Upper lobe of left lung (tissue), 6 donors: ENCODE measurements at places on chromosomes 1 and 21. TPM values are rescaled to one million over a fixed set of nuclear protein-coding genes. Genes with fewer than 3 reads are reported as not detected.

DNA sequence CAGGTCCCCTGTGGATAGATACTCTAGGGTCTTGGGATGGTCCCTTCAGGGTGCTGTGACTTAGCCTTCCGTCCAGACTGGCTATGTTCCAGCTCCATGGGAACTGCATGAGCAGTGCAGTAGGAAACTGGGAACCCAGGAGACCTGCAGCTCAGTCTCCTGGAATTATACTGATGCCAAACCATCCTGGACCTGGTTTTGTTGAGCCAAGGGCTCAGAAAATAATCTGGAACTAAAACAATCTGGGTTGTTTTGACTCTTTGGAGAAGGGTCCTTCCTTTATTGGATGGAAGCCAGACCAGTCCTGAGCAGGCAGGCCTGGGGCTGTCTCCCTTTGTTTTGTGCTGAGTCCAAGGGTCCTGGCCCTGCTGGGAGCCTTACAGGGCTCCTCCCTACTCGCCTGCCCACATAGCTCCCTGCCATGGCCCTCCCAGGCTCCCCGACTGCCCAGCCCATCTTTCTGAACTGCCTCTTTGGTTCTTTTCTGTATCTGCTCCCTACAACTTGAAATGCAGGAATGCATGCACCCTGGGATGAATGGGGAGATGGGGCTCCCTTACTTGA, 1.2 kb downstream of the IPO13 start:
- no peak for DNase-seq

IL12RB2 gene
- 0.46 TPM for total RNA-seq

GRCh38 chr1:208235356-208235981, 8.7 kb downstream of the PLXNA2 start:
- DNase-seq: no peak

- DNase-seq: peak; percentile 67
Observed at GRCh38 chr1:9149837-9150581, 21.1 kb upstream of the GPR157 start.

DNA sequence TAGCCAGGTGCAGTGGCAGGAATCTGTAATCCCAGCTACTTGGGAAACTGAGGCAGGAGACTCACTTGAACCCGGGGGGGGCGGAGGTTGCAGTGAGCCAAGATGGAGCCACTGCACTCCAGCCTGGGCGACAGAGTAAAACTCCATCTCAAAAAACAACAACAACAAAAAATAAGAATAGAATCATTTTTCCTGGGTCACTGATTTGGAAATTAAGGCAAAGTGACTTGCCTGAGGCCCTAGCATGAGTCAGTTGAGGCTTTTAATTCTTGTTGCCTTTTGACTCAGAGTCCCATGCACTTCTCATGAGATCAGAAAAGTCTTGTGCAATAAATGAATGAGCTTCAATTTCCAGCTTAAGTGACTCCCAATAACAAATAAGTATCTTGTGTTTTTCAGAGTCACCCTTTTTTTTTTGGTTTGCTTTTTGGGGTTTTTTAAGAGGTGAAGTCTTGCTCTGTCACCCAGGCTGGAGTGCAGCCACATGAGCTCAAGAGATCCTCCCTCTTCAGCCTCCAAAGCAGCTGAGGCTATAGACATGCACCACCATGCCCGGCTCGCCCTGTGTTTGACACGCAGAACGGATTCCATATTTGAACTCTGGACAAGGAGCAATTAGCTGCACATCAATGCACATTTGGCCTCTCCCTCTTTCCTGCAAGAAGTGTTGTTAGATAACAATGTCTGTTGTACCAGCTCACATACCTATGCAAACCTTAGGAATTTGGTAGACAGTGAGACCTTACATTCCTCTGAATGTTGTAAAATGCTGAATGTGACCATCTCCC, 3.4 kb upstream of the PLEKHM2 start:
- DNase-seq: no peak

GRCh38 chr21:38725196-38726157, 80.3 kb upstream of the ETS2 start:
- DNase-seq: no peak

DNA sequence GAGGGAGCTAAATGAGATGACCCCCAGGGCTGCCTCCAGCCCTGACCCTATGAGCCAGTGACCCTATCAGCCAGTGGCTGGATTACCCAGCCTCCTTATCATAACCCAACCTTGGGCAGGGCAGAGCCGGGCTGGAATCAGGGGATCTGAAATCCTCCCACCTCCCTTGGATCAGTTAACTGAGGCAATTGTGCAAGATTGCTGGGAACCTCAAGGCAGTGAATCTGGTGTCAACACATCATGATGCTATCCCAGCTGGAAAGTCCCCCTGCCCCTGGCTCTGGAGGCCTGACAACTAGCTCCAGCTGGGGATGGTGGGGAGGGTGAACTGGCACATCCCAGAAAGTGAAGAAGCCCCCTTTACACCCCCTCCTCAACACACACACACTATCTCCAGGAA, 6.4 kb upstream of the TSPAN1 start:
- no peak for DNase-seq

DNA sequence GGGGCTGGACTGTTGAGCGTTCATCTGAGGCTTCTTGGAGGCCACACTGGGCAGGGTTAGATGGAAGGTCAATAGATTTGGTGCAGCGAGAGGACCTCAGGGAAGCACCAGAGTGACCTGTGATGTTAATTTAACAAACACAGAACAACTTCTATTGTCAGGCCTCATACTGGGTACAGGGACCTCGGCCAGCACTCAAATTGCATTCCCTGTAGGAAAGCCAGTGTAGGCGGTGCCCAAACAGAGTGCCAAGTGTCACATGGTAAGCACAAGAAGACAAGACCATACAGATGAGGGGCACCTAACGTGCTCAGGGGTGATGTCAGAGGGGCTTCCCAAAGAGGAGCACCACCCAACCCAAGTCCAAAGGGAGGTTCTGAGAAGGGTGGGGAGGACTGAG, 1.3 kb downstream of the TMEM269 start:
- no peak for DNase-seq

GRCh38 chr1:12413664-12414410, 184.0 kb downstream of the VPS13D start:
- no peak for DNase-seq

DNA sequence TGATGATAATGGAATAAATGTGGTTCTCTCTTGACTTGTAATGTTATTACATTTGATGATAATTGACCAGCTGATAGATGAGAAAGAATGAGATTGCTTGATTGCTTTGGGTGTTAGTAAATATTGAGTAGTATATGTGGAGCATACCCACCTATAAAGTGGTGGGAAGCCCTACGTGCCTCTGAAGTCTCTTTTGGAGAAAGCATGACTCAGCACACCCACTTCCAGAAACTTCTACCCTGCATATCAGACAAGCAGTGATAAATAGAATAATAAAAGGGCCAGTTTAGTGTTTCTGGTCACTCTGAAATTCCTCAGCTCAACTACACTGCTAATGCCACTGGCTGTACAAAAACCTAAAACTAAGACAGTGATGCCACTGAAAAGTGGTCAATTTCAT, 288.8 kb downstream of the ZNF648 start:
- no peak for DNase-seq

SLC9C2 gene
- total RNA-seq: 0.15 TPM

DNA sequence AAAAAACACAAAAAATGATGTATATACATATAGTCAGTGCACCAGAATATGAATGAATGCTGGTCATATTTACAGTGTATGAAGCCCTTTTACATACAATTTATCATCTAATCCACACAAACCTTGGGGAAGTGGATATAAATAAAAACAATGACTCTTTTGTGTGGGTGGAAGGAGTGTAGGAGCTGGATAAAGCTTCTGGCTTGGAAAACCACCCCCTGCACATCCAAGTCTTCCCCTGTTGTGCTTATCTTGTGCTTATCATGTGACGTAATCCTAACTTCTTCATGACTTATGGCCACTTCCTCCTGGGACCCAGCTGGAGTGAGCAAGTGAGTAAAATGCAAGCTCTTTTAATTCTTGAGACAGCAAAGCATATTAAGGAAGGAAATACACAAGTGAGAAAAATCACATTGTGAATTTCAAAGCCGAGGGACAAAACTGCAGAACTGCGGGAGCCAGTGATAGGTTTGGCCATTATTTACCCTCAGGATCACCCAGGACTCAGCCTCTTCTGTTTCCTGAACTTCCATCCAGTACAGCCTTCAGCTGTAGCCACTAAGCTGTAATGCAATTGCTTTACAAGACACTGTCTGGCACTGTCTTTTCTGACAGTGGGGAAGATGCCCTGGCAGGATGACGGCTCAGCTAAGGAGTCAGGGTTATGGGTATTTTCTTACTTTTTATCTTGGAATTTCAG, 104.0 kb upstream of the PPM1J start:
- no peak for DNase-seq

DNA sequence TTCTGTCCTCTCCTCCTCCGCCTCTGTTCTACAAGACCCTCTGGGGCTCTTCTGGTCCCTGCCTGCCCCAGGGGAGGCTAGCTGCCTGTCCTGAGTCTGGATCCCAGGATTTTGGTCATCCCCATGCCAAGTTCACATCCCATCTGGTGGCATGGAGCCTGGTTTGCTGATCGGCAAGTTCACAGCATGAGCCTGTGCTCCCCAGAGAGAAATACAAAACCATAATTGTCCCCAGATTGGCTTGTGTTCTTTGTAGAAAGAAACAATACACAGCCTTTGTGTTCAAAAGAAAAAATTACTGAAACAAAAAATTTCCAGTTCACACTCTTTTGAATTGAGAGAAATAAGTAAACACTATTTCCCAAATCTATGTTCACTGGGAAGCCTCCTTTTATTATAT, 149.4 kb upstream of the ZC3H12A start:
- no peak for DNase-seq

GRCh38 chr1:70090875-70091274, 114.5 kb downstream of the LRRC40 start:
- no peak for DNase-seq

FMO2 gene
- 155 TPM for total RNA-seq

TNFRSF14 gene
- total RNA-seq: 641 TPM

DNA sequence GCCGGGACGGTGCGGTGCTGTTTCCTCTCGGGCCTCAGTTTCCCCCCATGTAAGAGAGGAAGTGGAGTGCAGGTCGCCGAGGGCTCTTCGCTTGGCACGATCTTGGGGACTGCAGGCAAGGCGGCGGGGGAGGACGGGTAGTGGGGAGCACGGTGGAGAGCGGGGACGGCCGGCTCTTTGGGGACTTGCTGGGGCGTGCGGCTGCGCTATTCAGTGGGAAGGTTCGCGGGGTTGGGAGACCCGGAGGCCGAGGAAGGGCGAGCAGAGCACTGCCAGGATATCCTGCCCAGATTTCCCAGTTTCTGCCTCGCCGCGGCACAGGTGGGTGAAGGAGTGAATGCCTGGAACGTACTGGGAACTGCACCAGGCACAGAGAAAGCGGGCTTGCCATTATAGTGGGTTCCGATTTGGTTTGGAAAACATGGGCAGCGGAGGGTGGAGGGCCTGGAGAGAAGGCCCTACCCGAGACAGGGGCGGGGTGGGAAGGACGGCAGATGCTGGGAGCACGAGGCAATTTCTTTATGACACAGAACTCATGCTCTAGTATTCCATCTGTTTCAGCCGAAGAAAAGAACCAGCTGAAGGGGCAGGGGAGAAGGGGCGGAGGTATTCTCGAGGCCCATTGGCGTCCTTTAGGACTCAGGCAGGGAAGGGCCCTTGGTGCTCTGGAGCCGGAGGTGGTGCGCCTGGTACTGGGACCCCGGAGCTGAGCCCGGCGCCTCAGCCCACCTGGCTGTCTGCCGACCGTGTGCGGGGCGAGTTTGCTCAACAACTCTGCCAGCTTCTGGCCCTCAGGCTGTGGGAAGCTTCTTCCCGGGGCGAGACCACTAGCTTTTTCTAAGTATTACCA, 960 bp downstream of the PCSK9 start:
- DNase-seq: no peak

CBR1 gene
- 322 TPM for total RNA-seq

GALNT2 gene
- total RNA-seq: 51.3 TPM

DNA sequence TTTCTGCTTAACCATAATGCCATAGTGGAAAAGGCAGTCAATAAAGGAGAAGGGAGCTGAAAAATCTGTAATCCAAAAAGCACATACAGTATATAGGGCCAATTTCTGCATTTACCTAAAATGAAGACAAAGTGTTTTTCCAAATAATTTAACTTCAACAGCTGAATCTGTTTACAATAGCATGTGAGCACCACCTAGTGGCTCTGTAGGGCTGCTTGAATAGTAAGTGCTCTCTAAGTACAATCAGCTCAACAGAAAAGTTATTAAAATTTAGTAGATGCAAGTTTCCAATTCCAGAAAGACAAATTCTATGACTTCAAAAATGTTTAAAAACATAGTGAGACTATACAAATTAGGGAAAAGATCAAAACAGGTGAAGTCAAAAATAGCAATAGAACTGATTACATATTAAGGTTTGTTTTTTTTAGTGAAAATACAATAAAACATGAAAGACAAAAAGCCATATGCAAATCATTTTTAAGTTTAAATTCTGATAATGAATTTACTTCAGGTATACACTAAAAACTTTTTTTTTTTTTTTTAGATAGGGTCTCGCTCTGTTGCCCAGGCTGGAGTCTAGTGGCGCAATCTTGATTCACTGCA, 220.0 kb downstream of the SETD4 start:
- DNase-seq: no peak

CTTNBP2NL gene
- 59.8 TPM for total RNA-seq

GRCh38 chr1:2046953-2047748, 3.1 kb upstream of the PRKCZ start:
- no peak for DNase-seq

GRCh38 chr1:10867914-10868598, 71.6 kb upstream of the CASZ1 start:
- DNase-seq: no peak

DNA sequence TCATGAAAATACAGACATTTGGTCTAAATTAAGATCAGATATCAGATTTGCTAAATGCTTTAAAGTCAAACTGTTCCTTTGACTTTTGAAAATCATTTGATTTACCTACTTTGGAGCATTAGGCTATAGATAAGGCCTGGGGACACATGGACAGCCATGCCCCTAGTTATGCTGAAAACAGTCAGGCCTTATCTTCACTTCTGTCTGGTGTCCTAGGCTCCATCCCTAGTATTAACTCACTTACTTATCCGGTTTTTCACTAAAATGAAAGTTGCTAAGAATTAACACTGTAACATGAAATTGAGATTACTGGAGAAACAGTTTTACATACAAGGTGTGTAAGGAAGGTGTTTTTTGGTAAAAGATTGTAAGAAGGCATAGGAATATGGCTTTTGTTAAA, 4.5 kb upstream of the CATSPERE start:
- no peak for DNase-seq

AGT gene
- 1.7 TPM for total RNA-seq

KIAA0319L gene
- 101 TPM for total RNA-seq
